Retina (tissue), 1 donor: ENCODE measurements at places on chromosomes 2 and 18.

DNA sequence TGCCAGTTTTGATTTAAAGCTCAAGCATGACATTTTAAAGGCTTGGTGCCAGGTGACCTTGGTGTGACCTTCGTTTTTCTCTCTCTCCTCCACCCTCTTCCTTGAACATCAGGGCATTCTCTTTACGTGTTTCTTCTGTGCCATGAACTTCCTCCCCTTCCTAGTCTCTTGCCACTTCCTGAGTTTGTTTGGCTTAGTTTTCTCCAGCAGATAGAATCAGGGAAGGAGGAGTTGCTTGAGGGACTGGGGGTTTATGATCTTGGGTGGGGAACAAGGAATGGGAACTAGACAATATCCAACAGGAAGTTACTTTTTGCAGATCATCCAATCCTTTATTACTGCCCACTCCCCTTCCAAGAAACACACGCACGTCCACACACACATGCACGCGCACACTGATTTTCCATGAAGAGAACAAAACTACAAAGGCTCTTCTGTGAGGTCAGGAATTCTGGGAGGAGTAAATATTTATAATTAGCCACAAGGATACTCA, 210.6 kb upstream of the EPAS1 start:
- DNase-seq = no peak

DNA sequence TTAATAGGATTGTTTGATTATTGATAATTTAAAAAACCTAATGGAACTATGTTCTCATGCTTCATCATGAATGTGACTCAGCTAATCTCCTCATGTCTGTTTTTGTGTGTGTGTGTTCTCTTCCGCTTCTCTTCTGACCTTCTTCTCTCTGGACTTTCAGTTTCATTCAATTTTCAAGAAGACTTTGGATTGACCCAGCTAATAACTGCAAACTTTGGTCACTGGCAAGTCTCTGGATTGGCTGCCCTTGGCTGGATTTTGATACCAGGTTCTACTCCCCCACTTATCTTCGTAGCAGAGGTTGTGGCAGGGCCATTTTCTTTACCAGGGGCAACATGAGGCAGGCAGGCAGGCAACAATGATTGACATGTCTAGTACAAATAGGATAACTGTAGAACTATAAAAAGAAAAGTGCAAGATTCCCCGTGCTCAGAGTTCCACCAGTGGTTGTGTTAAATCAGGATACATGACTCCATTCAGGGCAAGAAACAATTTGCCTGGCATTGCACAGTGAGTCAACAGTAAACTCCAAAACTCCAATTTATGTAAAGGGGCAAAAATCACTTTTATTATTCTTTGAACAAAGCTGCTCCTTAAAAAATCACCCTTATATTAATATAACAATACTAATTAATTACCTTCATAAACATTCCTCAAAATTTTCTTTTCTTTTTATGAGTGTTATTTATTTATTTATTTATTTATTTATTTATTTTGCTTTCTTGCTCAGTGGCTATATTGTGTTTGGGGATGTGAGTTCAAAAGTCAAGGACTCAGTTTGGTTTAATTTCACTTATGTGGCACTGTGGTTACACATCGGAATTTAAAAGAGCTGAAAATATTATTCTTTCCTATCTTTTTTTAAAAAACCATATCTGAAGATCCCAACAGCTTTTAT, 167.6 kb downstream of the RND3 start:
- DNase-seq = no peak

- DNase-seq = peak; percentile 47
Measured at GRCh38 chr2:16413285-16413684, 252.3 kb downstream of the CYRIA start.

DNA sequence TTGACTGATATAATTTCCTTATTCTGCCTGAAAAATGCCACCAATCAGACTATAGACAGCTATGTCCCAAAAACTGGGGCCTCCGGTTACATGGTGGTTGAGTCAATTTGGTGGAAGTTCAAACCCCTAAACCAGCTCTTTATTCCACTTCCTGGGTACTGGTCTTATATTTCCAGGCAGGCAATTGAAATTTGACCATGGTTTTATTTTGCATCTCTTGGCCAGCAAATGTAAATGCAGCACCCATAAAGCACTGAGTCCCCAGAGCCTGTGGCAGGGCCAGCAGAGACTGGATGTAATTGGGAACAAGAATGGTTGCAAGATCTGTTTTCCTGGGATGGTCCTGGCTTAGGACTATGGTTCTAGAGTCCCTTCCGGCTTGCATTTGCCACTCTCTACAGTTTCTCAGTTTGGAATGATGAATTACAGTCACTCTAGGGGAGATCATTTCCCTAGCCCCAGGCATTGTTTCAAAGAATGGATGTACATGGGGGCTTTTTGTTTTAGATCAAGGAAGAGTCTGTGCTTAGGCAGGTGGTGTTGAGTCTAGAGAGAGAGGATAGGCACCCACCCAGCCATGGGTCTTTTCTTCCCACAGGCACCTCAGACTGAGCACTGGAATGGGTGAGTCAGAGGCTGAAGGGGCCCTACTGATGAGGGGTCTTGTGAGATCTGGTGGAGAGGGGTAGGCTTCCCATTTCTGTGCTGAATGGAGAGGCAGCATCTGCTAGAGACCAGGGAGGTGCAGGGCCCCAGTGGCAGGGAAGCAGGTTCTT, 108.4 kb upstream of the CDC42EP3 start:
- no peak for DNase-seq
